Naive thymus-derived CD4-positive, alpha-beta T cell (primary cell): ENCODE measurements at places on chromosomes 1 and 21. TPM values are rescaled to one million over a fixed set of nuclear protein-coding genes. Genes with fewer than 3 reads are reported as not detected.

HSPG2 gene
- 10.0 TPM for total RNA-seq

COL16A1 gene
- total RNA-seq, result 0.37 TPM

G0S2 gene
- total RNA-seq, result not detected

PSMA5 gene
- 199 and 203 TPM in 2 replicates for total RNA-seq

- DNase-seq, result no peak
Observed at GRCh38 chr21:19683492-19683891, 1279.9 kb upstream of the TMPRSS15 start.

DNA sequence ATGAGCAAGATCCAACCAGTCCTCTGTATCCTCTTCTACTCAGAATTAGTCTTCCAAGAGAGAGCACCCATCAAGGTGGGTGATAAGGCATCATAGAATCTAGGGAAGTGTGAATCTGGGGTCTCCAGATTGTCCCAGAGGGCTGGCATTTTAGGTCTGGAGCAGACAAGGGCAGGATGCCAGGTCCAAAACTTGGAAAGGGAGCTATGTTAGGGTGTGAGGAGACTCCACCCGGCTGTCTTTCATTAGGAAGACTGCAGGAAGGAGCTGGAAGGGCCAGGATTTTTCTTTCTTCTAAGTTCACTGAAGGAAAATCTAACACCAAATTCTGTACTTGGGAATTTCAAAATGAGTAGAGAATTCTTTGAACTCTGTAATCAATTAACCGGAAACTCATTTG lies 86.1 kb upstream of the BMP8A start:
- no peak for DNase-seq

- DNase-seq, result no peak
Observed at GRCh38 chr1:159935305-159935704, 10.0 kb upstream of the TAGLN2 start.

DNA sequence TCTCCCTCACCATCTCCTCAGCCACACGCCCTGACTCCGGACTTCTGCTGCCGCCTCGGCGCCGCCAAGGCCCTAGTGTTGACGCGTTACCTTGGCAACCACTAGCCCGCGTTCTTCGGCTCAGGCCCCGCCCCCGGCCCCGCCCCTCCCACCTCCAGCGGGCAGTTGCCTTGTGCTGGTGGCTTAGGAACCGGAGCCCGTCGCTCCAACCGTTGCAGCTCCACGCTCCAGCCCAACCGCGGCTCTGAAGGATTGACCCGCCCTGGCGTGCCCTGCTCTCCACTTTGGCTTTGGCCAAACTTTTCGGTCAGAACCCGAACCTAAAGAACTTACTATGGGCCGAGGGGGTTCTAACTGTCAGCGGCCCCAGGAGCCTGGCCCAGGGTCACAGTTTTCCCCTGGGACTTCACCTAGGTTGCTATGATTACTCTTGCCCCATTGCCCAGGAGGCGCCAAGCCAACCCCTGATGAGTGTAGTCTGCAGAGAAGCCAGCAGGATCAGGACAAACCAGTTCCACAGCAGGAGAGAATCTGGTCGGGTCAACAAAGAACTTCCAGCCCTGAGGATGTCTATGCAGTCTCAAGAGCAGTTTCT lies at the start of gene CFAP45:
Gene CFAP45, minus strand, starts transcription at position 80 of the 595 bp plus-strand sequence. Its CDS starts 67 bp downstream, at position 13.
- DNase-seq, result no peak

- DNase-seq, result no peak
Observed at GRCh38 chr1:117058810-117059209, 1.3 kb upstream of the TTF2 start.
